ENCODE measurements at places on chromosomes 4 and X. TPM values are rescaled to one million over a fixed set of nuclear protein-coding genes. Genes with fewer than 3 reads are reported as not detected.

- H3K36me3 ChIP-seq = no peaks in the 10 kb centered on the region
- H3K4me1 ChIP-seq = peaks cover 7% of the 10 kb centered on the region
- peak; percentile 13 for DNase-seq
- H3K27me3 ChIP-seq = no peaks in the 10 kb centered on the region
- H3K4me3 ChIP-seq = no peak overlapping the region
- H3K27ac ChIP-seq = no peak overlapping the region
These were observed 48.4 kb downstream of the ANXA3 start for GRCh38 chr4:78599931-78600375.

DNA sequence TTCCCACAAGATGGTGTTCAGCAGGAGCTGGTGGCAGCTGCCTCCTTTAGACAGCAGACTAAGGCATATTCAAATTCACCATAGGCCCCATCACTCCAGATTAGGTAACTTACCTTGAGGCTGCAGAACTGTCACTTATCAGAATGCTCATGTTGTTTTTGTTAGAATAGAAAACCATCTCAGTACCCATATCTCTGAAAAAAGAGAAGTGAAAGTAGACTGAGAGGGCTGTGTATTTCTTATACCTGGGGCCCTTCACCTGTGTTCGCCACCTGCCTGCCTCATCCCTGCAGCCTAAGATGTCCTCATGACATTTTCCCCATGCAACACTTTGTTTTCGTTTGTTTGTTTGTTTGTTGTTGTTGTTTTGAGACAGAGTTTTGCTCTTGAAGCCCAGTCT, 32.9 kb upstream of the SPRY1 start:
- H3K36me3 ChIP-seq = no peaks in the 10 kb centered on the region
- no peak overlapping the region for H3K4me3 ChIP-seq
- no peak for DNase-seq
- no peak overlapping the region for H3K27ac ChIP-seq

DNA sequence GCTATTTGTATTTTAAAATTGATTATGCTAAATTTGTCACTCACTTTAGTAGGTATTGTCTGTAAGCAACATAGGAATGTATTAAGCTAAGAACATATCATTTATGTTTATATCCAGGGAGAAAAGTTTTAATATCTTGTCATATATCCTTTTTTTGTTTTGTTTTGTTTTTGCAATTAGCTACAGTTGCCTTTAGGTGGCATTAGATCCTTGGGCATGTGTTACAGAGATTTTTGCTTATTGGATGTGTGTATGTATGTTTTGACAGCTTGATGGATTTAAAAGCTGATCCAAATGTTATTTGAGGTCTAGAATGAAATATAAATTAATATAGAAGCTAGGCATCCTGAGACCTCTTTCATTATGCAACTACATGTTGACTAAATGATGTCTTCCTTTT, 36.1 kb upstream of the OTUD4 start:
- H3K27me3 ChIP-seq = no peaks in the 10 kb centered on the region
- no peak for DNase-seq
- no peak overlapping the region for H3K27ac ChIP-seq
- no peaks in the 10 kb centered on the region for H3K4me1 ChIP-seq

DNA sequence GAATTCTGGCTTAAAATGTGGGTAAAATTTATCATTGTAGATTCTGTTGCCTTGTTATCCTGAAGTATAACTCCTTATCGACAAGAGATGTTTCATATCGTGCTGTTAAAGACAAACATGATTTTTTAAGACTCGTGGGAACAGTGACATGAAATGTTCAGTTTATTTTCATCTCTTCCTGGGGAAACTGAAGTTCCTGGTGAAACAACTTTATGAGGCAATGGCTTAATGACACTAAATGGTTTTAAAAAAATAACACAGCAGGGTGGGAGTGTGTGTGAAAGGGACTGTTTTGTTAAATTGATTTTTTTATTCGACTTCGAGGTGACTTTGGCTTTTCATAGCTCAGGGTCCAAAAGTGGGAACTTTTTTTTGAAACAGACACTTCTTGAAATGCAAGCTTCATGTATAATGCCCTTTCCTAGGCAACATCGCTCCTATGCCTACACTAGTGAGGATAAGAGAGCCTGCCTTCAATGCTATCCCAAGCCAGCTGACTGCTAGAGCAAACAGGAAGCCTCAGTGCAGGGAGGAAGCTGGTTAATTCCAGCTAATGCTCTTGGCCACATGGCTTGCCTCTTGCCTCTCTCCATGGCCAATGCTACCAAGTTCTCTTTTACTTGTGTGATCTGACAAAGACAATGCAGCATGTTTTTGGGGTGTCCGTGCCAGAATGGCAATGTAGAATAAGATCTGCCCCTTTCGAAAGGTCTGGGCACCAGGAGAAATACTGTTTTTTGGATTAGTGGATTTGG, 80.9 kb upstream of the PLAC1 start:
- no peaks in the 10 kb centered on the region for H3K4me1 ChIP-seq
- H3K36me3 ChIP-seq = no peaks in the 10 kb centered on the region
- no peak overlapping the region for H3K27ac ChIP-seq
- H3K27me3 ChIP-seq = no peaks in the 10 kb centered on the region
- no peak overlapping the region for H3K4me3 ChIP-seq

- no peak overlapping the region for H3K27ac ChIP-seq
- no peaks in the 10 kb centered on the region for H3K27me3 ChIP-seq
- no peak for DNase-seq
These were observed 18.3 kb upstream of the H2AZ1 start for GRCh38 chr4:99968330-99968729.

- DNase-seq = no peak
- H3K36me3 ChIP-seq = no peaks in the 10 kb centered on the region
- no peaks in the 10 kb centered on the region for H3K27me3 ChIP-seq
- no peak overlapping the region for H3K27ac ChIP-seq
- no peaks in the 10 kb centered on the region for H3K4me1 ChIP-seq
- H3K4me3 ChIP-seq = no peak overlapping the region
These were observed 13.2 kb downstream of the CA5B start for GRCh38 chrX:15751155-15751819.

GRCh38 chrX:47514533-47515235, 31.7 kb upstream of the ZNF41 start:
- H3K36me3 ChIP-seq = no peaks in the 10 kb centered on the region
- no peak overlapping the region for H3K27ac ChIP-seq
- H3K4me1 ChIP-seq = no peaks in the 10 kb centered on the region
- no peak overlapping the region for H3K4me3 ChIP-seq
- DNase-seq = no peak

ODAPH gene
- not detected for total RNA-seq

SSX2B gene
- total RNA-seq = not detected

GSX2 gene
- not detected for total RNA-seq

NCAPG gene
- total RNA-seq = 0.26 TPM
